Glutamatergic neuron (in vitro differentiated cells): ENCODE measurements at places on chromosomes 6 and 20.

- DNase-seq: no peak
These were observed 10.3 kb downstream of the CEP85L start for GRCh38 chr6:118641042-118641441.

DNA sequence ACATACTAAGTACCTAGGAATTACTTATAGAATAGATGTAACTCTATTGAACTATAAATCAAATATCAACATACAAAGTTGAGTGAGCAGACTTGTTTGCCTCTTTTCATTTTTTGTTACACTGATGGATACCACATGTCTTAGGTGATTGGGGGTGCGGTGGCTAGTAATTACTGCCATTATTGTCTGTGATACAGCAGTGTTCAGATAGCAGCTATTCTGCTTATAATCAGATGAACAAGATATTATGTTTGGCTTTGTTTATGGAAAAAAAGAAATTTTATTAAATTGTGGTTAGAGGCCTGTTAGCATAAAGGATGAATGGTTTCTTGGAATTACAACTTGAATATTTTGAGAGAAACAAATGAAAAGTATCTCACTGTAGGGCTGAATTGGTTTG is 55.9 kb downstream of the KCNQ5 start:
- DNase-seq: no peak

DNA sequence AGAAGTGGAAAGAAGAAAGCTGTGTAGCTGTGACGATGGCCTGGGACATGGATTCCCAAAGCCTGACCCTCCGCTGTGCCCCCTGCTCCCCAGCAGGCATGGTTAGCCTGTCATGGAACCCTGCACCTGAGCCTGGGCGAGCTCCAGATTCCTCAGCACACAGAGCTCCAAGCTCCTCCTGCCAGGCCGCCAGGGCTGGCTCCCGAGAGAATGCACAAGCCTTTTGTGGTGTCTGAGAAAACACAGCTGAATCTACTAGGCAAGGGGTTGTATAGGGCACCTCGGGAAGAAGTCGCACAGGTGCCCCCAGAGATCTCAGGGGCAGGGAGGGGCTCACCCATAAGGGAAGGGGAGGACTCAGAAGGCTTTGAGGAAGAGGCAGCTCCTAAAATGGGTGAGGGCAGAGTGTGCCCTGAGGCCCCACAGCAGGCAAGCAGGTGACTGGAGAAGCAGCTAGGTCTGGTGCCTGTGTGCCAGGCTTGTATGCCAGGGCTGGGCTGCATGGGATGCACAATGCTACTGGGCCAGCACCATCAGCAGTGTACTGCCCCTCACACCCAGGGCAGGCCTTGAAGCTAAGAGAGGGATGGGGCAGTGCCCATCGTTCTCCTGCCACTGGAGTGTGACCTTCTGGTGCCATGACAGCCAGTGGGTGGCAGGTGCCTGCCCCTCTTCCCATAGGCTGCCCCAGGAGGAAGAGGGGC is 64.3 kb upstream of the CD93 start:
- no peak for DNase-seq

GRCh38 chr6:110823146-110823545 is 7.9 kb upstream of the CDK19 start:
- DNase-seq: no peak

DNA sequence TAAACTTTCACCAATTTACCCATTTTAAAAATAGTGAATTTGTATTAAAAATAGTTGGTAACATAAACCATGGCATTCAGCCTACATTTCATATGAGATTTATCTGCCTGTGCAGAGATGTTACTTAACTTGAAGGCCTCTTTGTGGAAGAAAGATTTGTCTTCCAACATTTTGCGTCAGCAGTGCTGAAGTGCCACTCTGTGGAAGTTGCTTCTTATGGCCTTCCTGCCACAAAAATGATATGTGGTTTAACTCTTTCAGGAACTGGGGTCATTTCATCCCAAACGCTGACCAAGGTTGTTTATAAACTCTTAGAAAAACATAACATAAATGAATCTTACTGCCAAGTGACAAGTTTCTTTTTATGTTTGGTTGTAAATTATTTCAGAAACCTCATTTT is 246.8 kb downstream of the ARID1B start:
- DNase-seq: no peak

- DNase-seq: no peak
These were observed 106.0 kb downstream of the MYO6 start for GRCh38 chr6:75855052-75855451.
